ENCODE measurements at places on chromosomes 12 and 14. TPM values are rescaled to one million over a fixed set of nuclear protein-coding genes. Genes with fewer than 3 reads are reported as not detected.

DNA sequence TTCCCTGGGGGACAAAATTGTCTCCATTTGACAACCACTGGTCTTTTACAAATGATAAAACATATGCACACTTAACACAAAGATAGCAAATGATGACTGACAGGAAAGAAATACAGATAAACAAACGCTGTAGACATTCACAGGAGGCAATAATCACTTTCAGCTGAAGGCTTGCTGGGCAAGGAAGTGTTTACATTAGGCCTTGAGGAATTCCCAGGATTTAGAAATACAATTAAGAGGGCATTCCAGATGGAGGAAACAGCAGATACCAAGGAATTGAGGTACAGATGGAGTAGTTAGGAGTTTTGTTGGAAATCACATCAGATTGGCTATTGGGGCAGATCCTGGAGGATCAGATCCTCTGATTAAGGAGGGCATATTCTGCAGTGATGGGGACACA lies 93.9 kb downstream of the DYRK2 start:
- no peaks in the 10 kb centered on the region for H3K4me1 ChIP-seq
- no peak overlapping the region for H3K27ac ChIP-seq
- H3K27me3 ChIP-seq: no peaks in the 10 kb centered on the region
- DNase-seq: no peak
- H3K36me3 ChIP-seq: no peaks in the 10 kb centered on the region

- H3K27ac ChIP-seq: no peak overlapping the region
- H3K4me1 ChIP-seq: no peaks in the 10 kb centered on the region
- H3K36me3 ChIP-seq: no peaks in the 10 kb centered on the region
- no peaks in the 10 kb centered on the region for H3K27me3 ChIP-seq
- DNase-seq: no peak
These were observed 15.2 kb downstream of the ACADS start for GRCh38 chr12:120740871-120741270.

DNA sequence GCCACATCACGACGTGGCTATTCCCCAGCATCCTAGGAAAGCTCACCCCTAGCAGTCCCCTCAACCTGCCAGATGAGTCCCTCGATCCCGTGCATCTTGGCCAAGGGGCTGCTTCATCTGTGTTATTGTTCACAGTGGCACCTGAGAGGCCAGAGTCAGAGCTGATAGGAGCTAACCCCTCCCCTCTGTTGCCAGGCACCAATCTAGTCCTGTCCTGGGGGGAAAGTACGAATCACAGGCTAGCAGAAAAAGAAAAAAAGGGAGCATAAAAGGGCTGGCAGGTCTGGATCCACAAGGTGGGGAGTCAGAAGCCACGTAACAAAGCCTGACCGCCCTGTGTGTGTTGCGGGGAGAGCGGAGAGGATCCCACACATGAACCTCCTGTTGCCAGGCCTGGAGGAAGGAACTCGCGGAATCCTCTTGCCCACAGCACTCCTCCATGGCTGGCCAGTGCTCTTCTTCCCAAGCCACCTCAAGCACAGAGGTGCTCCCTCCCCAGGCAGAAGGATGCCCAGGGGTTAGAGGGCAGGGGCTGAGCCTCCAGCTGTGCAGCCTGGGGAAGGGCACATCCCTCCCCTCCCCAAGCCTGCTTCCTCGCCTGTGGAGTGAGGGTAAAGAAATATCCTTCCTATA lies 91.8 kb downstream of the ITPK1 start:
- no peak overlapping the region for H3K4me3 ChIP-seq
- no peak overlapping the region for H3K27ac ChIP-seq
- H3K36me3 ChIP-seq: no peaks in the 10 kb centered on the region
- no peak for DNase-seq
- no peaks in the 10 kb centered on the region for H3K27me3 ChIP-seq
- peaks cover 3% of the 10 kb centered on the region for H3K4me1 ChIP-seq

- no peaks in the 10 kb centered on the region for H3K4me1 ChIP-seq
- H3K4me3 ChIP-seq: no peak overlapping the region
- H3K27ac ChIP-seq: no peak overlapping the region
- peaks cover 6% of the 10 kb centered on the region for H3K36me3 ChIP-seq
- no peaks in the 10 kb centered on the region for H3K27me3 ChIP-seq
- no peak for DNase-seq
These were observed 121.4 kb downstream of the ITPR2 start for GRCh38 chr12:26711569-26711968.

DNA sequence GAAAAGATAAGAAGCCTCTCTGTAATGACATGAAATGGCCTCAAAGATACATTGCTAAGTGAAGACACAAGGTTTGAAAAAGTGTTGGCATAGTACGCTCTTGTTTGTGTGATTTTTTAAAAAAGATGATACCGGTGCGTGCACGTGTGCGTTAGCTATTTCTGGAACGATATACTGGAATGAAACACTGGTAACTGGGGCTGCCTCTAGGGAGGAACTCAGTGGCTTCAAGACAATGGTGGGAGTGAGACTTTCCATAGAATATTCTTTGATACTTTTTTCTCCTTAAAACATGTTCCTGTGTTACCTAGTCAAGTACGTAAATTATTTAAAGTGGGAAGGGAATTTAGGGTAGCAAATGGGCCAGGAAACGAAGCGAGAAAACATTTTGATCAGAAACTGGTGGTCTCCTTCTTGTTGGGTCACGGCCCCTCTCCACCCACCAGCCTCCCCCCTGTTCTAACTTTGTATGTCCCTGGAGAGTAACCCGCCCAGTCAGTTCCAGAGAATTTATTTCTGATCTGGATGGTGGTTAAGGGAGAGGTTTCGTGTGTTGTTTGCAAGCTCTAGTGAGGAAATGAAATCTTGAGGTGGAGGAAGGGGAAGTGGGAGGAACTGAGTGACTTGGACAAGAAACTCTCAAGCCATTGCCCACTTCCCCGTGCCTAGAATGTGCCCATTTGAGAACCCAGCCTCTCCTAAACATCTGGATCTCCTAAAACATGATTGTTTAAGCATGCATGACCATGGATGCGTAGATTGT lies 6.6 kb downstream of the FGF6 start:
- H3K36me3 ChIP-seq: no peaks in the 10 kb centered on the region
- H3K4me1 ChIP-seq: no peaks in the 10 kb centered on the region
- H3K4me3 ChIP-seq: no peak overlapping the region

Gene TSPAN11
- total RNA-seq: 1.5 TPM

Gene MMP14
- total RNA-seq: 73.6 TPM
